CD4-positive, alpha-beta T cell treated with Interleukin-6 for 4 hours (primary cell): ENCODE measurements at places on chromosomes 16 and 17.

DNA sequence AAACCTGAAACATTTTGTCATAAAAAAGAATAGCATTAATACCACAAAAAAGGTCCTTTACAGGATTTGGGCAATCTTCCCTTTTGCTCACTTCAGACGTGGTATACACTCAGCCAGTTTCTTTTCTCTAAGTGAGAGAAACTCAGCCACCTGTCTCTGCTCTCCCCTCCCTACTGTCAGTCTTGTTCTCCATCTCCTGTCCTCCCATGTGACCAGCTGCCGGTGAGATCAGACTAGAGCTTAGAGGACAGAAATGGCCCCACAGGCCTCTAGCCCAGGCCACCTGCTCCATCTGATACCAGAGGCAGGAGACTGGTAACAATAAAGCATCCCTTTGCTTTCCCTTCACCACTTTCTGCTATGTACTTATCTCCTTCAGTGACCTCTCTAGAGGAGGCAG, 34.9 kb downstream of the CMC2 start:
- DNase-seq = no peak

DNA sequence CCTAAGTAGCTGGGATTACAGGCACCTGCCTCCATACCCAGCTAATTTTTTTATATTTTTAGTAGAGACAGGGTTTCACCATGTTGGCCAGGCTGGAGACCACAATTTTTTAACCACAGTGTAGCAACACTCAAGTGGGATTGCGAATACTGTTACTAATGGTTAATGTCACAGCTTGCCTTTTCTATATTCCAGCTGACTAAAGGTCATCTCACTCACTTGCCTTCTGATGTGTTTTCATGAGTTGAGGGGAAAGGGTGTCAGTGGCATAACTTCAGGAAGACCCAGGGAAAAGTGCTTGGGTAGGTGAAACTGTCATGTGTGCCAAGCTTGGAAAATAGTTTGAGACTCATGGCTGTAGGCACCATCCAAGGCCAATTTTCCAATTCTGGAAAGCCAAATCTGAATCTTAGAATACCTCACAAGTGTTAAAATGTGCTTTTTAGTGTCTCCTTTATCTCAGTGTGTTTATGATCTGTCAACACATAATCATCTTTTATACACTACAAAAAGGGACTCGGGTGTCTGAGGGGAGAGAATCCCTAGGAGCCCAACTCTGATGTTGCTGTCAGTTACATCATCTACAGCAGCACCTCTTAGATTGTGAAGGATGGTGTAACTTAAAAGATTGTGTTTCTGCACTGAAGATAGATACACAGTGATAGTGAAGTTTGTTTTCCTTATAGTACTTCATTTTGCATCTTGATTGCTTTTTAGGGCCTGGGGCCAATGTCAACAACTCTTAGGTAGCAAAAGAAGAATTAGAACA, 27.1 kb downstream of the OGFOD1 start:
- no peak for DNase-seq

DNA sequence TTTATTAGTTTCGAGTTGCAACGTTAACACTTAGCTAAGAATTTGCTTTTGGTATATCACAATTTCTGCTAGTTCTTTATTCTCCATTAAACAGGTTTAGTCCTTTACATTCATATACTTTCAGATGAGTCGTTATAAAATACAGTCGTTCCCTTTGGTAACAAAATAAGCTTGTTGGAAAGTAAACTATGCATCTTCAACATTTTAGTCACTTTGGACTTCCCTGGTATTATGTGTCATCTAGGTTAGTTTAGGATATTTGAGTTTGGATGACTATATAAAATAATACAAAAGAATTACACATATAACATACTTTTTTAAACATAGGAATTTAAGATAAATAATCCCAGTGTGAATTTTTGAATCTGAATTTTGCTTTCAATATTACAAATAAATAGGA, 351.5 kb downstream of the BCAS3 start:
- no peak for DNase-seq

GRCh38 chr17:42853004-42853403, 2.0 kb downstream of the AOC3 start:
- no peak for DNase-seq

DNA sequence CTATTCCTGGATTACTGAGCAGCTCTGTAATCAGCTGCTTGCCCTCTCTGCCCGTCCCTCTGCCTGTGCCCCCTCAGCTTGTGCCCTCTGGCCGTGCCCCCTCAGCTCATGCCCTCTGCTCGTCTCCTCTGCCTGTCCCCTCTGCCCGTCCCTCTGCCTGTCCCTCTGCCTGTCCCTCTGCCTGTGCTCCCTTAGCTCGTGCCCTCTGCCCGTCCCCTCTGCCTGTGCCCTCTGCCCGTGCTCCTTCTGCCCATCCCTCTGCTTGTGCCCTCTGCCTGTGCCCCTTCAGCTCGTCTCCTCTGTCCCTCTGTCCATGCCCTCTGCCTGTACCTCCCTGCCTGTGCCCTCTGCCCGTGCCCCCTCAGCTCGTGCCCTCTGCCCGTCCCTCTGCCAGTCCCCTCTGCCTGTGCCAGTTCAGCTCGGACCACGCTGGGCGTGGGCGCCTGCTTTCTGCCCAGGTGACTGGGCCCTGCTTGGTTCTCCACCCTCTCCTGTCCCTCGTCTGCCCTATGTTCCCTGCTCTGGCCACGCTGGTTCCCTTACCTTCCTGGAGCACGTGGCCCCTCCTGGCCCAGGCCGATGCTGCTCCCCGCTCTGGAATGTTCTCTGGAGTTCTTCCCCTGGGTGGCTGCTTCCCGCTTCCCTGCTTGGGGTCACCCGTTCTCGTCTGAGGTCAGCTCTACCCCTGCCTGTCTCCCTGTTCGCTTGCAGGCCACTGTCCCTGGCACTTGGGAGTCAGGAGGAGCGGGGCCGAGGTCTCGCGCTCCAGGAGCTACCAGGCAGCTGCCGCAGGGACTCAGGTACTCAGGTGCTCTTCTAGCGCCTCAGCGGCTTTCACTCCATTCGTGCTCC, 63.9 kb downstream of the BANP start:
- no peak for DNase-seq

GRCh38 chr17:81868674-81869220, 2.4 kb downstream of the ARHGDIA start:
- DNase-seq = no peak
